ENCODE measurements at places on chromosomes 1 and 21.

GRCh38 chr1:61116421-61116820 is 34.1 kb downstream of the NFIA start:
- DNase-seq: no peak

- DNase-seq: no peak
Measured at GRCh38 chr1:200912737-200913407, 18.2 kb downstream of the INAVA start.

- no peak for DNase-seq
Measured at GRCh38 chr1:25046194-25046532, 116.1 kb upstream of the RUNX3 start.

GRCh38 chr21:16532840-16533239 is 803.1 kb downstream of the USP25 start:
- DNase-seq: no peak

GRCh38 chr1:184465489-184466146 is 78.8 kb downstream of the C1orf21 start:
- no peak for DNase-seq

DNA sequence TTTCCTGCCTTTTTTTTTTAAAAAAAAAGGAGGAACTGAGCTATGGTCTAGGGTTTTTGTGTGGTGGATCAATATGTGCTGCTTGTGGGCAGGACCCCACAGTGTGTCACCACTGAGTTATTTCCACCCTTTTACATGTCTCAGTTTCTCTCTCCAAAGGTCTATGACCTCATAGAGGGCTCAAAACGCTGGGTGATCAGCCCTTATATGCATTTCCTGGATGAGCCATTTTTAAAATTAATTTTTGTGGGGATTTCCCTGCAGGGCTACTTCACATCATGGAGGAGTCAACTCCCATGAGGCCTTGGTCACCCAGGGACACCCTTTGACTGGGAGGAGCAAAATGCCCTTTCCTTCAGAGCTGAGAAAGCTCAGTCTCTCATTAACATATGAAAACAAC is 20.7 kb upstream of the HAO2 start:
- DNase-seq: no peak

- no peak for DNase-seq
Measured at GRCh38 chr1:115850937-115851336, 10.0 kb upstream of the NHLH2 start.

DNA sequence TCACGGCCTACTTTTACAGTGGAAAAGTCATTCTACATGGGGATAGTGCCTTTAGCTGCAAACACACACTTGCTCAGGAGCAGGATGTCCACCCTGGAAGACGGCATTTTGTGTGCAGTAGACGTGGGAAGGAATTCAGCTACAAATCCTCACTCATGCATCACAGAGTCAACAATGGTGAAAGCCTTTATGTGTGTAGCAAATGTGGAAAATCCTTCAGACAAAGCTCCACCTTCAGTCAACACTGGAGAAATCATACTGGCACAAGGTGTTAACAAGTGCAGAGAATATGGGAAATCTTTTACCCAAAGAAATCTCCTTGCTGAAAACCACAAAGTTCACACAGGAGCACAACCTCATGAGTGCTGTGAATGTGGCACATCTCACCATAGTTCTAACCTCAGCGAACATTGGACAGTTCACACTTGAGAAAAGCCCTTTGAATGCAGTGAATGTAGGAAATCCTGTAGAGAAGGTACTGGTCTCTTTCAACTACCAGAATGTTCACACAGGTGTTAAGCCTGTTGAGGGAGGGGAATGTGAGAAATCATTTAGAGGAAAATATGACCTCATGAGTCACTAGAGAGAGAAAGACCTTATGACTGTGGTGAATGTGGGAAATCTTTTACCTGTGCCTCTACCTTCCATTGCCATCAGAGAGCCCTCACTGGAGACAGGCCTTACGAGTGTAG is 101.8 kb downstream of the PTGS2 start:
- DNase-seq: no peak

GRCh38 chr1:157135646-157136045 is 2.5 kb downstream of the ETV3 start:
- DNase-seq: no peak

- DNase-seq: no peak
Measured at GRCh38 chr1:59698386-59698785, 116.4 kb upstream of the HOOK1 start.

DNA sequence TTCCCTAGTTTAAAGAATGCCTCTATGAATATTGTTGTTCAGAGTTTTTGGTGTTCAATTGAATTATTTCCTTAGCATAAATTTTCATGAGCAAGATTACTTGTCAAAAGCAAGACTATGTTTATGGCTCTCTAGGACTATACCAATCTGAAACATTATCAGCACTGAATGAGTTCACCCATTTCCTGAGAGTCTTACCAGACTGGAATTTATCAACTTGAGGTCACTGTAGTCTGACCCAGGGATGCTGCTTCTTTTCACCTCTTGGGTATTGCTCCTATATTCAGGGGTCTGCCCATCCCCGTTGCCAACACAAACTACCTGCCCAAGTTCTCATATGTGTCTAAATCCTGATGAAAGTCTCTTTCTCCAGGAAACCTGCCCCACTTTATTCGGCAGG is 42.6 kb downstream of the OPTC start:
- DNase-seq: no peak

- no peak for DNase-seq
Measured at GRCh38 chr1:166590161-166590560, 249.1 kb upstream of the POGK start.

- no peak for DNase-seq
Measured at GRCh38 chr1:168687816-168688215, 41.2 kb downstream of the DPT start.

DNA sequence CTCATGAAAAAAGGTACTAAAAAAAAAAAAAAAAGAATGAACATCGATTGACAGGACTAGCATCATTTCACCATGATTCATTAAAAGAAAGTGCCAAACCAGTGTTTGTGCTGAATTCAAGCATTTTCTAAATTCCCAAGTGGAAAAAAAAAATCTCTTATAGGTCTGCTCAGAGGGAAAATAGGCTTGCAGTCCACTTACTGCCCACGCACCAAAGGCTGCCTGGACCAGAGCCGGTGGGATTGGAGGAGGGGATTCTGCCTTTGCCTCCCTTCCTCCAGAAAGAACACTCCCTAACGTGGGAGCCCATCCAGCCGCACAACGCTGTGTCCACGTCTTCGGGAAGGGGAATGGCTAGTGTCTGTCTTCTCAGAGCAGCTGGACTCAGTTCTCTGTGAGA is 5.5 kb upstream of the TRAPPC10 start:
- no peak for DNase-seq

DNA sequence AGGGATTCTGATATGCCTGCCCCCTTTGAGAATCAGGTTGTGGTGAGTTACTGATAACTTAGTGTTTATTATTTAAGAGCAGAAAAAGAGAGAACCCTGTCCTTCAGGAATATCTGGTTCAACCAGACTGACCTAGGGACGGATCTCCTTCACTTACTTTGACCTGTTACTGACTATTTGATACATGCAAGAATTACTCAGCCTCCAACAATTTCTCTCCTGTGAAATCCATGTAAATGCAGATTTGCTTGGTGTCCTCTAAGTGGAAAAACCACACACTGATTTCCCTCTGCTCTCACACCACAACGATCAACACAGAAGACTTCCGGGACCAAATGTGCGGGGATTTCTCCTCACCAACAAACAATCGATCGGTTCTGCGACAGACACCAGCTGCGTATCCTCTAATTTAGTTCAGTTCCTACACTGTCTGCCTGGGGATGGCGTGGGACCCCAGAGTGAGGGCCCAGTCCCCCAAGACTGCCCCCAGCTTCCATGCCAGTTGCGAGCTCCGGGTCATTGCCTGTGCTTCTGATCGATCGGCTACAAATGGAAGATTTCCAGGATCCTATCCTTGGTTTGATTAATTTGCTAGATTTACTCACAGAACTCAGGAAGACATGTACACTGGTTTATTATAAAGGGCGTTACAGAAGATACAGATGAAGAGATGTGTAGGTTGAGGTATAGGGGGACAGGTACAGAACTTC is 51.7 kb downstream of the BACE2 start:
- DNase-seq: no peak
